ENCODE measurements at places on chromosomes 16 and 17.

- H3K4me3 ChIP-seq: no peak overlapping the region
- no peak for DNase-seq
- H3K27me3 ChIP-seq: peaks cover 30% of the 10 kb centered on the region
- H3K27ac ChIP-seq: no peak overlapping the region
- H3K36me3 ChIP-seq: no peaks in the 10 kb centered on the region
- no peaks in the 10 kb centered on the region for H3K4me1 ChIP-seq
Measured at GRCh38 chr16:86252596-86252995, 257.7 kb upstream of the FOXF1 start.

DNA sequence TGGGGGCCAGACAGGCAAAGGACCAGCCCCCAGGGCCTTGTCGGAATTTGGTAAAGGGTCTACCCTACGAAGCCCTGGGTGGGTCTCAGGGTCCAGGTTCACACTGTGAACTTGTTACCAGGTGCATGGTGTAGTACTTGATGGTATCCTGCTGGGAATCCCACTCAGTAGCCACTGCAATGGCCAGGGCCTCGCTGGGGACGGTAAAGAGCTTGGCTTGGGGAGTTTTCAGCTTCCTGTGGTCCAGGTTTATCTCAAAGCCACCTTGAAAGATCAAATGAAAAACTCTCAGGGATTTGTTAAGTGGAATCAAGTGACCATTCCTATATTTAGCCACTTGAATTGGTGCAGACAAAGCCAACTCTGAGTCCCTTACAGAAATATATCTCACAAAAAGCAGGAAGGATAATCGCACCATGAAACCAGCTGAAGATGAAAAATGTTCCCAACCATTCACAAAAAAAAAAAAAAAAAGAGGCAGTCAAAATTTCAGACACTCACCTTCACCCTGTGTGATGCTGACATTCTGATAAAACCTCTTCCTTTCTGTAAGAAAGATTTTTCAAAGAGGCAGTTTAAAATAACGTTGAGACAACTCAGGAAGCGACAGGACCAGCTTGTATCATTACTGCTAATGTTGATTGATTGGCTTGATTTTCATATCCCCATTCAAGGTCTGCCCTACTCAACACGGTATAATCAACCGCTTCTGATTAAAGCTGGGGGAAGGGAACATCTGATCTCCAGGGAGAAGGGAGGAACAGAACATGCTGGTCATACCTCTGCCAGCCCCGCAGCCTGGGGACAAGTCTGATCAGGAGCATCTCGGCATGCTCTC lies 10.6 kb downstream of the ATPAF2 start:
- no peaks in the 10 kb centered on the region for H3K4me1 ChIP-seq
- H3K4me3 ChIP-seq: no peak overlapping the region
- H3K36me3 ChIP-seq: no peaks in the 10 kb centered on the region

DNA sequence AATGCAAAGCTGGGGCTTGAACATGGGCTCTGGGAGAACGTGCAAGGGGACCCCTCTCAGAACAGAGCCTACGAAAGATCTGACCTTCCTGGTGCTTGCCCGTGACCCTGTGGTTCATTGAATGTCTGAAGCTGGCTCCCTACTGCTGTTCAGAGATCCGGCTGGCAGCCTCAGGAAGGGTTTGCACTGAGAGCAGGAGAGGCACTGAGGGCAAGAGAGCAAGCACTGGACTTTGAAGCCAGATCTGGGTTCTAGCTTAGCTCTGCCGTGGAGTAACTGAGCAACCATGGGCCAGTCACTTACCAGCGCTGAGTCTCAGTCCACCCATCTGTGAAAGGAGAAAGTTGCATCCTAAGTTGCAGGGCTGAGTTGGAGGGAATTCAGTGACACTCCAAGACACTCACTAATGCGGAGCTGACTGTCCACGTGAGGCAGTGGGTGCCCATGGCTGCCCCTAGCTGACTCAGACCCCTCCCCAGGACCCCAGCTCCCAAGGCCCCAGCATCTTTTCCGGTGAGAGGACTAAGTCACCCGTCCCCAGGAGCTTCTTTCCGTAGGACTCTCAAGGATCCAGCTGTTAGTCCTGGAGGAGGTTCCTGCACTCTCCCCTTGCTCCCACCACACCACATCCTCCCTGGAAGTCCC lies 41.3 kb downstream of the BEAN1 start:
- DNase-seq: no peak
- no peaks in the 10 kb centered on the region for H3K36me3 ChIP-seq
- H3K4me1 ChIP-seq: no peaks in the 10 kb centered on the region

DNA sequence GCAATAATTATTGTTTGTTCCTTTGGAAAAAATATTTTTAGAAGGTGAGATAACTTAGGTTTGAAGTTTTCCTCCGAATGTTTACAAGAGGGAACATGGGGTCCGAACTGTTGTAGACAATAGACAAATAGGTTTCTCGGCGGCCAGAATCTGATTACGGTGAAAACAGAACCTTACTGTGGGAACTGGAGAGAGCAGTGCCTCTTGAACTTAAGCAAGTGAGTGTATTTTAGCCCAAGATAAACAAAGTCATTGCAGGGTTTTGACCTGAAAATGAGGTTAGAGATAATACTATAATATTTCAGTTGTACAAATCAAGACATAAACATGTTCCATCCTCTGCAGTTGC lies 134.7 kb downstream of the ABCA8 start:
- DNase-seq: no peak
- H3K4me1 ChIP-seq: peaks cover 17% of the 10 kb centered on the region

- no peak for DNase-seq
- peak overlapping the region; percentile 42 for H3K4me3 ChIP-seq
- peaks cover 13% of the 10 kb centered on the region for H3K4me1 ChIP-seq
- H3K27ac ChIP-seq: peak overlapping the region; percentile 41
- no peaks in the 10 kb centered on the region for H3K36me3 ChIP-seq
Measured at GRCh38 chr16:1708768-1709180, 2.8 kb downstream of the MAPK8IP3 start.

DNA sequence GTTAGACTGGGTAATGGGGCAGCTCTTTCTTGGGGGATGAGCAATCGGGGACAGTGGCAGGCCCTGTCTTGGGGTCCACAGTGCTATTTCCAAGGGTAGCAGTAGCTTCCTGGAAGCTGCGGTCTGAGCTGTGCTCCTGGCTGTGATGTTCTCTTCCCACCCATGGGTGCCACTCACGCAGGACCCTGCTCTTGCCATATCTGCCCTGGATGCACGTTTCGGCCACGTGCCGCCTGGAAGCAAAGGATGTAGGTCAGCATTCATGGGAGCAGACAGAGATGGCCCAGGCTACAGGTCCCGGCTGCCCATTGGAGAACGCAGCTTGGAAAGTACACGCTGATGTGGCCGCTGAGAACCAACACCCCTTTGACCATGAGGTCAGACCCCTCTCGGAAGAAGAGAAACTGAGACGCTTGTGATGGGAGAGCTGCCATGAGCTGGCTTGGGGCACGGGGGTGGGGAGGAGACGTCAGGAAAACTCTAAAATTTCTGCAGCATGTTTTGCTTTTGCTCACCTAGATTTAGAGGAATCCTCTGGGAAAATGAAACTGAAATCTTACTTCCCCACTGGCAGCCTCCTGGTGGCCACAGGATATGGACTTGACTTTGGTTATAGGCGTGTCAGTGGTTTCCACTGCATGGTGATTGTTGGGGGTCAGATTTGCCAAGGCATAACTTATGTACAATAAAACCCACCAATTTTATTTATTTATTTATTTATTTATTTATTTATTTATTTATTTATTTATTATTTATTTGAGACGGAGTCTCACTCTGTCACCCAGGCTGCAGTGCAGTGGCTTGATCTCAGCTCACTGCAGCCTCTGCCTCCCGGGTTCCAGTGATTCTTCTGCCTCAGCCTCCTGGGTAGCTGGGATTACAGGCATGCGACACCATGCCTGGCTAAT lies 36.2 kb upstream of the IRF8 start:
- no peaks in the 10 kb centered on the region for H3K36me3 ChIP-seq
- H3K27ac ChIP-seq: no peak overlapping the region
- no peak overlapping the region for H3K4me3 ChIP-seq
- peaks cover 18% of the 10 kb centered on the region for H3K27me3 ChIP-seq
- DNase-seq: no peak

DNA sequence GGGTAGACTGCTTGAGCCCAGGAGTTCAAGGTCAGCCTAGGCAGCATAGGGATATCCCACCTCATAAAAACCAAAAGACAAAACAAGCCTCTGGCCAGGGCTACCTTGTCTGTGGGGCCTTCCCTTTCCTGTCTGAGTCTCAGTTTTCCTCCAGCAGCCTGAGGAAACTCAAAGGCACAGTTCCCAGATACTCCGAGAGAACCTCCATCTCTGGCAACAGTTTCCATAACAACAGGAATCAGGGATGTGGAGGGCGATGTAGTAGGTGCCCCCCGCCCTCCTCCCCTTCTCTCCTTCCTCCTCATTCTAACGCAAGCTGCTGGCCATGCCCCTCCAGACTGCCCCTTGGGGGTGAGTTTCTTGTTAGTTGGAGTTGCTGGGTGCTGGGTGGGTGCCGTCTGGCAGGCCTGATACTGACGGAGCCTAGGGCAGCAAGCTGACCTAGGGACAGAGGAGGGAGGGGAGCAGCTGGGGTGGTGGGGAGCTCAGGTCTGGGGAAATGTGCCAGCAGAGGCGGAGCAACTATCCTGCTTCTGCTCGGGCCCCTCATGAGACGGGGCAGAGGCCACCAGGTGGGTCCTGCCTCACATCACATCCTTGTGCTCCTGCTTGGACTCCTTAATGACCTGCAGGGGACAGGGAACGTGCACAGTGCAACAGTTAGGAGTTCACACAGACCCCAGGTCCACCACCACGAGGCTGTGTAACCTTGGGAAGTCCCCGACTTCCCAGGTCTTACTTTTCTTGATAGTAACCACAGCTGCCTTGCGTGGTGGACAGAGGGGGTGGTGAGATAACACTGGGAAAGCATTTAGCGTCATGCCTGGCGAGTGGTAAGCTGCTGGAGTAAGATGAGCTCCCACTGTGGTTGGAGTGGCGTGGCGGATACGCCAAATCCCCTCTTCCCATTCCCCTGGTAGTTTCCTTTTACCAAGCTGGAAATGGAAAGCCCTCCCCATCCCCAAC lies 7.8 kb upstream of the EFTUD2 start:
- H3K4me1 ChIP-seq: no peaks in the 10 kb centered on the region
- no peak for DNase-seq
- H3K27me3 ChIP-seq: peaks cover 32% of the 10 kb centered on the region
- H3K4me3 ChIP-seq: no peak overlapping the region

DNA sequence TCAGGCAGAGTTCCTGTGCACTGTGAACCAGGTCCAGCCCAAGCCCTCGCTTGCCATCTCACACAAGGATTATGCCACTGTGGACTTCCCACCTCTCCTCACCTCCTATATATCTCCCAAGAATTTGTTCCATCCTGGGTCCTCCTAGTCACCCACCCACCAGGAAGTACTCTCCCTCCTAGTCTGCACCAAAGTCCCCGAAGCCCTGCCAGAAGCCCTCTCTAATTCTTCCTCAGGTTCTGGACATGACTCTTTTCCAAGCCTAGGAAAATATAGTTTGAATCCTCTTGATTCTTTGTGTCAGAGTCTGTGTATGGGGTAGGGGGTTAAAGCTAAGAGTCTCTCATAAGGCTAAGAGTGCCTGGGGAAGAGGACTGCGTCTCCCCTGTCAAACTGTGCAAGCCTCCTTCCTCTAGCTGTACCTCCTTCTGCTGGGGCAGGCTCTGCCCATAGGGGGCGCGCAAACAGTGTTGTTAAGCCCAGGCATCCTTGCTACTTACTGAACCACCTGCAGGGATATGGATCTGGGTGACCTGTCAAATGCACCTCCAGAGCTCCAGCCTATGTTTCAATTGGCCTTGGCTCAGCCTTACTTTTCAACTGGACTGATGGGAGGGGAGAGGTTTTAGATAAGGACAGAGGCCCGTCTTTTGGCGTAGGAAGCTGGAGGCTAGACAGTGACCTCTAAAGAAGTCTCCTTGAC lies 16.6 kb upstream of the DLX4 start:
- H3K36me3 ChIP-seq: no peaks in the 10 kb centered on the region
- H3K4me1 ChIP-seq: peaks cover 1% of the 10 kb centered on the region
- peaks cover 62% of the 10 kb centered on the region for H3K27me3 ChIP-seq
- peak; percentile 89 for DNase-seq
- H3K27ac ChIP-seq: no peak overlapping the region
